ENCODE measurements at places on chromosomes 4 and X.

DNA sequence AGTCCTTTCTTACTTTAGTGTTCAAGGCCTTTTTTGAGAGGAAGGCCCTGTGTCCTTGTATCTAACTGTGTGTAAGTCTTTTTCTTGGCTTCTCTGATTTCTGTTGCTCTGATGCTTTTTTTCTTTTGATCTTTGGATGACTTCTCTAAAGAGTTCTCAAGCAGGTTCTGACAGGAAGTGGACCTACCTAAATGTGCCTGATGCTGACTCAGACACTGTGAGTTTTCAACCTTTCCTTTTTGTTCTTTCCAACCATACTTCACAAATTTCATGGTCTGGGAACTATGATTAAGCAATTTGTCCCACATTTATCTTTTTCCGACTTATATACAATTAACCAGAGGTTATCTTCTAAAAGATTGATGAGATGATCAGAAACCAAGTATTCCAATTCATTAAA lies 96.5 kb downstream of the SYTL5 start:
- no peak for DNase-seq

DNA sequence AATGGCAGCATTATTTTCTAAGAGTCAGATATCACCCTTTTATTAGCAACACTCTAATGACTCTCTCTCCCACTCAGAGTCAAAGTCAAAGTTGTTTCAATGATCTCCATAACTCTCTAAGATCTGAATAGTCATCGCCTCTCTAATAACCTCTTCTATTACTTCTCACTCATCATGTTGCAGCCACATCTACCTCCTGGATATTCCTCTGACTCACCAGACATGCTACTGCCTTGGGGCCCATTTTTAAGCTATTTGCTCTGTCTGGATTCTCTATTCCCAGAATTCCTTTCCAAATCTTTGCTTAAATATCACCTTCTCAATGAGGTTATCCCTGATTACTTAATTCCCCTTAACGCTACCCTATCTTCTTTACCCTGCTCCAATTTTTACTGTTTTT lies 391.8 kb upstream of the MAGEB16 start:
- no peak for DNase-seq

GRCh38 chr4:152014280-152014679 lies 253.5 kb upstream of the GATB start:
- DNase-seq, result no peak

DNA sequence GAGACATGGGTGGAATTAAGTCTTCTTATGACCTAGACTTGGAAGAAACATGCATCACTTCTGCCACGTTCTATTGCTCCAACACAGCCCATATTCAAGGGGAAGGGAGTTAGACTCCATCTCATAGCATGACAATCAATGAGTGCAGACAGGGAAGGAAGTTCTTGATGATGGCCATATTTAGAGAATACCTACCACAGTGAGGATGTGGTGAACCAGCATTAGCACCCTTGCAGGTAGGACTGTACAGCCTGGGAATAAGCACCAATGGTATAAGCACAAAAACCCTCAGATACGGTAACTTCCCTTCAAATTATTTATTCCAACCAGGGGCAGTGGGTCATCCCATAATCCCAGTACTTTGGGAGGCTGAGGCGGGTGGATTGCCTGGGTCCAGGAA lies 29.8 kb downstream of the PAGE2 start:
- DNase-seq, result no peak

- DNase-seq, result peak; percentile 28
Measured at GRCh38 chr4:84995386-84995785, 28.9 kb upstream of the WDFY3 start.

DNA sequence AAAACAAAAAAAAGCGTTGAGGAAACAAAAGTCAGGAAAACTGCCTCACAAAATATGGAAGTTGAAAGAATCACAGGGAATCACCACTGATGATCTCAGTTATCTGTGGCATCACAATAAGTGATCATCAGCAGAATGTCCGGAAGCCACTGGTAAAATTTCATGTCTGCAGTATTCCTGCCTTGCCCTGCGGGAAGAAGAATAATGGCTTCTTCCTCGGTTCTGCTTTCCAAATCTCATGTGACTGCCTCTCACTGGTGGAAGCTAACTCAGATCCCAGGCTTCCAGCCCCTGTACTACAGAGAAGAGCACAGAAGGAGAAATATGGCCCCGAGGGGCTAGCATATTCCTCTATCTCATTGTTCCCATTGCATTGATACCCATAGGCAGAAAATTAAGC lies 12.7 kb upstream of the ZNF330 start:
- DNase-seq, result no peak

DNA sequence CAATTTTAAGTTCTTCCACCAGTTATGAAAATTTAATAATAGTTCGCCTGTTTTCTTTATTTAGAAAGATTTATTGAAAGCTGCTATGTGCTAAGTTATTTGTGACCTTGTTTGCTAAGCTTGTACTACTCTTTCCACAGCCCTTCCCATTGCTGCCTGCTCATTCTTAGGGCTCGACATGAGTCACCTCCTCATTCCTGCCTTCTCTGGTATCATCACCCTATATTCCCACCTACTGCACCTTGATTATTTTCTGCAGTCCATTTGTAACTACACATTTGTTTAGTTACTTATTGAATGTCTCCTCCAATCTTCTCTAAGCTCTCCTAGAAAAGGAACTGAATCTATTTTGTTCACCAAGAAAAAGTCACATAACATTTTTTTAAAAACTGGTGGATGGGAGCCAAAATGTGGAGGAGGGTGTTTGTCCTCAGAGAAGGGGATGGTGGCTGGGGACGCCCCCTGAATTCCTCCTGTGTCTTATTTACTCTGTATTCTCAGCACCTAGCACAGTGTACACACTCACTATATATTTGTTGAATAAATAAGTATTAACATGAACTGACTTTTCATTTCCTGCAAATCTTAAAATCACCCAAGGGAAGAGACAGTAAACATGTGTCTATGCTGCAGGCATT lies 3.7 kb upstream of the RAB9A start:
- no peak for DNase-seq

DNA sequence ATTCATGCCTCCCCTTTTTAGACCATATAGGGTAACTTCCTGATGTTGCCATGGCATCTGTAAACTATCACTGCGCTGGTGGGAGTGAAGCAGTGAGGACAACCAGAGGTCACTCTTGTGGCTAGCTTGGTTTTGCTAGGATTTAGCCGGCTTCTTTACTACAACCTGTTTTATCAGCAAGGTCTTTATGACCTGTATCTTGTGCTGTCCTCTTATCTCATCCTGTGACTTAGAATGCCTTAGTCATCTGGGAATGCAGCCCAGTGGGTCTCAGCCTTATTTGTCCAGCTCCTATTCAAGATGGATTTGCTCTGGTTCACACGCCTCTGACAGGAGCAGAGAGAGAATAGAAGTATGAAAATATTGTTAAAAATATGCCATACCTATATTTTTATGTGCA lies 355.7 kb downstream of the ADGRL3 start:
- peak; percentile 16 for DNase-seq

- peak; percentile 24 for DNase-seq
Measured at GRCh38 chrX:20455001-20455400, 188.3 kb upstream of the RPS6KA3 start.

DNA sequence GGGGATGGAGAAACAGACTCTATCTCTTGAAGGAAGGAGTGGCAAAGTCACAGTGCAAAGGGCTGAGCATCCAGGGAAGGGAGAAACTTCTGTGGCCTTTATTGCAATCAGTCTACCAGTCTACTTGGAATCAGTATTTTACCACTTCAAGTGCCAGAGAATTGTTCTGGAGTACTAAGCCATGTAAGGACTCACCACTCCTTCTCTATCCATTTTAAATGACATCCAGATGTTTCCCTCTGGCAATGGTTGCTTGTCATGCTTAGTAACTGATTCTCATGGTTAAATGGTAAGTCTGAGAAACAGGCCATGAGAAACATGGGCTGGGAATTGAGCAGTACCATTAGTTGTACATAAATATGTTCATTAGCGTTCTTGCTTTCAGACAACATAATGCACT lies 21.1 kb upstream of the SMIM10 start:
- peak; percentile 38 for DNase-seq

DNA sequence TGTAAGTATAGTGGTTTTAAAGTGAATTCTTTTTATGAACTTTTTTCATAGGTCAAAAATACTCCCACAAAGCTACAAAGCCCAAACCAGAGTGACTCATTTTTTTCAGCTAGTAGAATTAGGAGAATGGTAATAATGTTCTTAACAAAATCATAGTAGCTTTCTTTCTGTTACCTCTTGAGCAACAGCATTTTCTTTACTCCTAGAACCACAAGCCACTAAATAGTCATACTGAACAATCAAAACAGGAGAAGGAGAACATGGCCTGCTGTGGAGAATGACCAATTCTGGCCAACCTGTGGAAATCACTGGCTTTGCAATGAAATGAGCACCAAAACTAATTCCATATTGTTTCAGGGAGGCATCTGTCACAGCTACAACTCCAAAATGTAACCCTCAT lies 112.9 kb downstream of the AMMECR1 start:
- DNase-seq, result peak; percentile 72

All from fibroblast of skin of scalp (primary cell).